ENCODE measurements at places on chromosomes 3 and 15.

DNA sequence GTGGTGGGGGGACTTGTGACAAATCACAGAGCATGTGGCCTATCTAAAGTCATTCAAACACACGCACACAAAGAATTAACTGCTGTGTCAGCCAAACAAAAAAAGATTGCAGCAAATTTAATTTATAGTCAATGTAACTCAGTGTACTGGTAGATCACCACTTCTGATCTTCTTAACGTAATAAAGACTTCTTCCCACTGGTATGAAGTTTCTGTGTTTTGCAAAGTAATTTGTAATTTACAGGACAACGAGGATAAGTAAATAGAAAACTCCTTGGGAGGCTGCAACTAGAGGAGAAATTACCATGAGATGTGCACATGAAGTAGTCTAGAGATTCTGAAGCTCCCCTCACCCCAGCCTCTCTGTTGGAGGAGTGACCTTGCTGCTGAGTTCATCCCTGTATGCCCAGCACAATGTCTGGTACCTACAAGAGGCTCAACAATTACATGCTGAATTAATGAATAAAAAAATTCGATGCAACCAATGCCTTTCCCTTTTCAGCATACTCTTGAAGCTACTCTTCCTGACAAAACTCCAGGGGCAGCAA, 207.3 kb downstream of the ARRDC4 start:
- no peak for DNase-seq

GRCh38 chr3:169760479-169760878, 4.4 kb downstream of the TERC start:
- no peak for DNase-seq

GRCh38 chr15:29538044-29538443, 268.4 kb upstream of the NSMCE3 start:
- no peak for DNase-seq

- DNase-seq = no peak
Observed at GRCh38 chr15:92092289-92093105, 239.0 kb downstream of the SLCO3A1 start.
